ENCODE measurements at places on chromosomes 5 and 9. TPM values are rescaled to one million over a fixed set of nuclear protein-coding genes. Genes with fewer than 3 reads are reported as not detected.

The LAMC3 gene
- 0.09 TPM for total RNA-seq

The PCDHGB1 gene
- total RNA-seq: 1.5 TPM

The IFNB1 gene
- not detected for total RNA-seq

The MLANA gene
- not detected for total RNA-seq

The FLT4 gene
- total RNA-seq: 0.09 TPM

The NOTCH1 gene
- total RNA-seq: 17.3 TPM

The PCDH1 gene
- total RNA-seq: under 0.01 TPM

The HAND1 gene
- total RNA-seq: not detected

The BHMT gene
- not detected for total RNA-seq

The PLPPR1 gene
- total RNA-seq: not detected

The DAB2 gene
- total RNA-seq: 79.3 TPM

The GLDC gene
- total RNA-seq: 0.09 TPM

The CRB2 gene
- total RNA-seq: not detected
